Stimulated activated CD4-positive, alpha-beta T cell treated with anti-CD3 and anti-CD28 coated beads, Interleukin-4, amount 100 ng/mL, for 4 hours (primary cell): ENCODE measurements at places on chromosomes 11 and 22.

GRCh38 chr22:25353516-25354445 is 134.3 kb downstream of the CRYBB2 start:
- no peak for DNase-seq

DNA sequence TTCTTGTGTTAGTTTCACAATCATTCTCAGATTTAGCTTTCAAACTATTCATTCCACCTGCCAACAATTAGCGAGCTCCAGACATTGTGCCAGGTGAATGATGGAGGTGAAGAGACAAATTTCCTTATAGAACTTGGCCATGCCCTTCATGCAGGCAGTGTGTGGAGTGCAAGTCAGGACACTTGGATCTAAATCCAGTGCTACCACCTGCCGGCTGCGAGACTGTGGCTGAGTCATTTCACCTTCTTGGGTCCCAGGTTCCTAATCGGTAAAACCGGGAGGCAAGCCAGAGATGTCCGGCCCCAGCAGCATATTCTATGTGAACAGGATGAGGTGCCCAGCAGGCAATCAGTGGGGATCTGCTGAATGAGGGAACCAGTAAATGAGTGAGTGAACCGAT is 18.6 kb upstream of the EHF start:
- DNase-seq: no peak

- no peak for DNase-seq
These were observed 8.7 kb upstream of the DAGLA start for GRCh38 chr11:61671527-61671926.

DNA sequence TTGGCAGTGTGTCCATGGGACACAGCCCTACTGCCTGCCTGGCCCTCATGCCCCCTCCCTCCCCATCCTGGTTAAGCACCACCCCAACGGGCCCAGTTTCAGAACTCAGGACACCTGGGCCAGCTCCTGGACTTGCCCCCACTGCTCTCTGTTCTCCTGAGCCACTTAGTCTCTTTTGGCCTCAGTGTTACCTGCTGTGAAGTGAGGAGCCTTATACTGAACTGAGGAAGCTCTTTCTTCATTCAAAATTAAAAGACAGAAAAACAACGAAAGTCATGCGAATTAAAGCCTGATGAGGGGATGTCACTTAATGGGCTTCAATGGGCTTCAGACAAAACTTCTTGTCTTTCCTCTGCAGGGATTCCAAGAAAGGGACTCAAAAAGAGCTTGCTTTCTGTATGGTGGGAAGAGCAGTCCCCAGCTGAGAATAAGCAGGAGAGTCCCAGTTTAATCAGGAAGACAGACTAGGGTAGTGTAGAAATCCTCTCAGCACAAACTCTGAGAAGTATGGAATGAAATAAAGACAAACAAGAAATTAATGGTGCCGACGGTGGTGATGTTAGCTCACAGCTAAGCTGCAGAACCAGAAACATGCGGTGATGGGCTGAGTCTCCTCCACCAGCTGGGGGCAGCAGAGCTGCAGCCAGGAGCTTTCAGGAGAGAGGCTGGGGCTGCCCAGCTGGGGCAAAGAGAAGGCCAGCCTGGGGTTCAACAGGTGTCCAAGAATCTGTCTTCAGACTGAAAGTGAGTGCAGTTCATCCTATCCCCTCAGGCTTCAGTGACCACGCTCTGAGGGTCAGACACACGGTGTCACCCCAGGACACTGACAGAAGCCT is 101.0 kb downstream of the GGTLC2 start:
- peak; percentile 9 for DNase-seq

DNA sequence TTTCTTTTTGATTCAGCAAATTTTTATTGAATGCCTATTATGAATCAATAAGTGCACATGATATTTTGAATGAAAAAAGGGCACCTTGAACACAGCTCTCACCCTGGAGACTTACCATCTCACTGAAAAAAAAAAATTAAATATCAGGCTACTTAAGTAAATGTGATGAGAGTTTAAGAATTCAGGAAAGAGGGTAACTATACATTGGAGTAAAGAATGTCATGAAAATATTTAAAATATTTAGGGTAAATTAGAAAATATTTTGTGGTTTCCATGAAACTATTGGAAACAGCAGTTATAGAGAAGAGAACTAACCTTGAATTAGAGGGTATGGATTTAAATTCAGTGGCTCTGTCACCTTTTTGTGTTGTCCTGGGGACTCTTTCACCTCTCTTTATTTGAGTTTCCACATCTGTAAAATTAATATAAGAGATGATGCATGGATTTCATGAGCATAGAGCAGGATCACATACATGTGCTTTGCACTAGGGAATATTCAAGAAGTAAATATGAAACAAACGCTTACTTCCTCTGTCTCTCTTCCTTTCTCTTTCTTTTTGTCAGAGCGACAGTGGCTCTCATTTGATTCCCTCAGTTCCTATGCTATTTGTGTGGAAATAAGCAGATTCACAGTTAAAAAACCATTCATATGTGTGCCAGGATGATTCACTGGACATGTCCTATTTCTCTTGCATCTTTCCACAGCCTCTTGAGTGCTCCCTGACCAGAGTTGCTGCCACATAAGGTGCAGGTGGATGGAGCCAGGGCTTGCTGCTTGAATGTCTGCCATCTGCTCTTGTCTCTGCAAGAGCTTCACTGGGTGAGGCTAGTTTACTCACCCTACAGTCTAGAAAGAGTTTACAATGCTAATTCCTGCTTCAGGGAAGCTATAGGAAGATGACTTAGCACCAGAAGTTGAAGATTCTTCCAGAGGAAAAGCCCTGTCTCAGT is 533.1 kb downstream of the ETS1 start:
- no peak for DNase-seq

GRCh38 chr22:29842172-29842571 is 4.1 kb upstream of the ASCC2 start:
- no peak for DNase-seq

DNA sequence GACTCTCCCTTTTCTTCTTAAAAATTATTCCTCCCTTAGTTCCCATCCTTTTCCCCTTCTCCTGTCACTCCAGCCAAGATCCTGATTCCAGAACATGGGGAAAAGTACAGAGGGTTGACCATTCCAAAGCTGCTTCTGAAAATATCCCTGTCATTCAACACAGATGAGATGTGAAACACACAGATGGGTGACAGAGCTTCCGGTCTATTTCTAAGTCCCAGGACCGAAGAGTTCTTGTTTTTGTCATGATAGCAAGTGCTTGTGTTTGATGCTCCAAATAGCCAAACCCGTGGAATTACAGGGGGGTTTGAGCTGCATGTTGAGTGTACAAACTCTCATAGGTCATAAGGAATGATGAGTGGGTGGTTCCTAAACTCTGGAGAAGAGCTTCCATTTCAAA is 57.9 kb downstream of the PARVA start:
- DNase-seq: no peak

- no peak for DNase-seq
These were observed 70.6 kb upstream of the ZC3H12C start for GRCh38 chr11:110022548-110022947.

DNA sequence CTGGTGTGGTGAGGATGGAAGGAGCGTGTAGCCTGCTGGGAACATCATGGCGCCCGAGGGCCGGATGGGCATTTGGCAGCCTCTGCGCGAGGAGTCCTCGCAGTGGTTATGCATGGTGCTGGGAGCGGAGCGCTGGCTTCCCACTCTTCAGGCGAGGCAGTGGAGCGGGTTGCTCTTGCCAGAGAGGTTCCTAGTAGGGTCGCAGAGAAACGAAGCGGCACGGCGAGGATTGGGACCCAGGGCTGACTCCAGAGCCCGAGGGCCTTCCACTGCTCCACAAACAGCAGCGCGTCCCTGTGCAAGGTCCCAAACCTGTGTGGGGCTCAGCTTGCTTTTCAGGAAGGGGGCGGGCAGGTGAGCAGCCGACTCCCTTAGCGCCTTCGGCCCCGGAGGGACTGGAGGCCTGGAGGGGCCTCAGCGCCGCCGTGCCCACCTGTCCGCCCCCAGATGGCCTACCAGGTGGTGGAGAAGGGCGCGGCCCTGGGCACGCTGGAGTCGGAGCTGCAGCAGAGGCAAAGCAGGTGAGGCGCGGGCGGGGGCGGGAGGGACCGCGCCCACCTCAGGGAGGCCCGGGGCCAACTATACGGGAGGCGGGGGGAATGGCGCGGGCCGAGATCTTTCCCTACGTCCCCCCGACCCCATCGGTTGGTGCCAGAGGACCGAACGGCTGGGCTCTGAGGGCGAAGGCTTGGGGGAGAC is 7.2 kb downstream of the ATG16L2 start:
- no peak for DNase-seq

DNA sequence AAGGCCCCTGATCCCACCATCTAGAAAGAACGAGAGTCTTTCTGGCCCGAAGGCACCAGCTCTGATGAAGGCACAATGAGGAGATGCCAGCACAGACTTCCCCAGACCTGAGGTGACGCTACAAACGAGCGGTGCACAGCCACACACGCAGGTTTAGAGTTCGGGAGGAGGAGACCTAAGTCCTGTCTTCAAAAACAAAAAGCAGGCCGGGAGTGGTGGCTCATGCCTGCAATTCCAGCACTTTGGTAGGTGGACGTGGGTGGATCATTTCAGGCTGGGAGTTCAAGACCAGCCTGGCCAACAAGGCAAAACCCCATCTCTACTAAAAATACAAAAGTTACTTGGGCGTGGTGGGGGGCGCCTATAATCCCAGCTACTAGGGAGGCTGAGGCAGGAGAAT is 9.5 kb downstream of the LTO1 start:
- DNase-seq: no peak

DNA sequence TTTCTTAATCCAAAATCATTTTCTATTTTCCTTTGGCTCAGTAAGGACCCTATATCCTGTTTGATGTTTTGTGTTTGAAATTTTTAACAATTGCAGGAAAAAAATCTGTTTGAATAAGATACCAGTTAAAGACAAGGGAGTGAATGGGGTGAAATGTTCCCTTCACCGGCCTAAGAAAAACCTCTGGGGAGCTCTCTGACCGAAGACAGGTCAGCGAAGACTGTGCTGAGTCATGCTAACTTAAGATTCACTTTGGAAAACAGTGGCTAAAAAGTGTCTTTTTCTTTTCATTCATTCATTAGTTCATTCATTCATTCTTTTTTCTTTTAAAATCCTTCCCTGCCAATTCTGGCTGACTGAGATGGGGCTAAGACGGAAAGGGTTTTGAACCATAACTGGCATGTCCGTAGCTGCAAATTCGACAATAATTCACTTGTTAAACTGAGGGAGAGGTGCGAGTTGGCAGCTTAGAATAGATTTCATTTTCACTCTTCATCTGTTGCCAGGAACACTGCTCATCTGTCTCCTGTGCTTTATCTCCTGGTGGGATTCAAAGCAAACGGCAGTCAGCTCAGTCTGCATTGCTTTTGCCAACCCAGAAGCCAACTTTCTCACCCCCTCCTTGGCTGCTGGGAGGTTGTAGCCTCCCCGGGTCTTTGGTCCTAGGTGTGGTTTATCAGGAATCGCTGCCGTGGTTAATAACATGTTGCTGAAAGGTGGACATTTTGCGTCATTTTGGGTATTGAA is 434.0 kb upstream of the LARGE1 start:
- DNase-seq: no peak

GRCh38 chr22:17472932-17473331 is 90.4 kb upstream of the SLC25A18 start:
- no peak for DNase-seq

DNA sequence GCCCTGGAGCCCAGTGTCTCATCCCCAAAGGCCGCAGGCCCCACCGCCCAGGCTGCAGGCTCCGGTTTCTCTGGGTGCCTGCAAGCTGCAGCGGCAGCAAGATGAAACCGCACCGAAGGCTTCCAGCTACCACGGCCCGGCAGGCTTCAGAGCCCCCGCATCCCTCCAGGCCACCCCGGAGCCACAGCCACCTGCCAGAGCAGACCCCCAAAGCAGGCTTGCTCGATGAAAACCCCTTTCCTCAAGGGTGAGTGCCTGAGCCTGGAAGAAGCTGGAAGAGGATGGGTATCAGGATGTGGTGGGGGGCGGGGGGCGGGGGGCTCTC is 24.5 kb upstream of the GNB1L start:
- DNase-seq: no peak

- no peak for DNase-seq
These were observed 28.2 kb upstream of the RAB1B start for GRCh38 chr11:66239998-66240780.

- DNase-seq: no peak
These were observed 17.2 kb upstream of the TSKU start for GRCh38 chr11:76765863-76766350.

DNA sequence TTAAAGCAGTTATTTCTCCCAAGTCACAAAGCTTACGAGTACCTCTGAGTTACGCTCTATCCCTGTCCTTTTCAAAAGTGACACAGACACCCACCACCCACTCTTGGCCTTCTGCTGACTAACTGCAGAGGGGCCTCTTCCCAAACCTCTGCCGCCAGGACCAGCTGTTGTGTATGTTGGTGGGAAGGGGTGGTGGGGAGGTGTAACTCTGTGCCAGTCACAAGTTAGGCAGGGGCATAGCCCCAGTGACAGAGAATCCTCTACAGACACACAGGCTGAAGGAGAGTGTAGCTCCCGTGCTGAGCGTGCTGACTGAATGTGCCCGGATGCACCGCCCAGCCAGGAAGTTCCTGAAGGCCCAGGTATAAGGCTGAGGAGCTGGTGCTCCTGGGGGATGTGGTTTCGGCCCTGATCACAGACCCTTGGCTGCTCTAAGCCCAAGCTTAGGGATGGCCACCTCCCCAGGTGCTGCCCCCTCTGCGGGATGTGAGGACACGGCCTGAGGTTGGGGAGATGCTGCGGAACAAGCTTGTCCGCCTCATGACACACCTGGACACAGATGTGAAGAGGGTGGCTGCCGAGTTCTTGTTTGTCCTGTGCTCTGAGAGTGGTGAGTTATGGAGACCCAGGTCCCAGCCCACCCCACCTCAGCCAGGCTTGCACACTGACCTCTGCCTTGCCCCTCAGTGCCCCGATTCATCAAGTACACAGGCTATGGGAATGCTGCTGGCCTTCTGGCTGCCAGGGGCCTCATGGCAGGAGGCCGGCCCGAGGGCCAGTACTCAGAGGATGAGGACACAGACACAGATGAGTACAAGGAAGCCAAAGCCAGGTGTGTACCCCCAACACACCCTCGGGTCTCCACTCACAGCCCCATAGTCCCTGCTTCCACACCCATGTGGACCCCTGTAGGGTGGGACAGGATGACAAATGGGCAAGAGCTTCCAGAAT is 4.9 kb downstream of the RIC8A start:
- no peak for DNase-seq

- no peak for DNase-seq
These were observed 40.6 kb downstream of the BARX2 start for GRCh38 chr11:129416080-129416820.

DNA sequence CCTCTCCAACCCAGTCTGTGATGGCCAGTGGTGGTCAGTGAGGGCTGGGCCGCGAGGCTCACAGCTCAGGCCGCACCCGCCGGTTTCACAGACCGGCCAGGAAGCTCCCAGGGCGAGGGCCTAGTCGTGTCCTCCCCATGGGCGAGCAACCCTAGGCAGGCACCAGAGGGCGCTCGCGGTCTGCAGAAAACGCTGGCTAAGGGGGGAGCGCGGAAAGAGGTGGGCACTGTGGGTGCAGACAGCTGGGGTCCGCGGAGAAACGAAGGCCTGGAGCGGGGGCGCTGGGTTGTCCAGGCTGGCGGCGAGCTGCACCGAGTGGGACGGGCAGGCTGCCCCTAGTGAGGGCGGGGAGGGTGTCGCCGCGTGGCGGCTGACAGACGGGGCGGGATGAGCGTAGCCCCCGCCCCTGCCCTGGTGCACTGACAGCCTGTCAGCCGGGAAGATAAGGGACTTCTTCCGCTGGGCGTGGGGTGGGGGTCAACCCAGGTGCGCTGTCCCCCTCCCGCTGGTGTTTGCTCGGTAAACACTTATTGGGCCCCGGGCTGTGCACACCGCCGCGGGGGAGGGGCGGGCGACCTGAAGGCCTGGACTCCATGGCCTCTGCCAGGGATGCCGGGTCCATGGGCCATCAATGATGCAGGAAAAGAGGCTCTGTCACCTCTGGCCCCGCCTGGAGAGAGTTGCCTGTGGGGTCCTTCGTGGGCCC is 7.5 kb downstream of the GP1BB start:
- DNase-seq: peak; percentile 75
